Activated CD8-positive, alpha-beta memory T cell treated with anti-CD3 and anti-CD28 coated beads, Interleukin-2, amount 10 ng/mL, durations not matched to agents 7 days and 5 days (primary cell): ENCODE measurements at places on chromosomes 11 and 22.

DNA sequence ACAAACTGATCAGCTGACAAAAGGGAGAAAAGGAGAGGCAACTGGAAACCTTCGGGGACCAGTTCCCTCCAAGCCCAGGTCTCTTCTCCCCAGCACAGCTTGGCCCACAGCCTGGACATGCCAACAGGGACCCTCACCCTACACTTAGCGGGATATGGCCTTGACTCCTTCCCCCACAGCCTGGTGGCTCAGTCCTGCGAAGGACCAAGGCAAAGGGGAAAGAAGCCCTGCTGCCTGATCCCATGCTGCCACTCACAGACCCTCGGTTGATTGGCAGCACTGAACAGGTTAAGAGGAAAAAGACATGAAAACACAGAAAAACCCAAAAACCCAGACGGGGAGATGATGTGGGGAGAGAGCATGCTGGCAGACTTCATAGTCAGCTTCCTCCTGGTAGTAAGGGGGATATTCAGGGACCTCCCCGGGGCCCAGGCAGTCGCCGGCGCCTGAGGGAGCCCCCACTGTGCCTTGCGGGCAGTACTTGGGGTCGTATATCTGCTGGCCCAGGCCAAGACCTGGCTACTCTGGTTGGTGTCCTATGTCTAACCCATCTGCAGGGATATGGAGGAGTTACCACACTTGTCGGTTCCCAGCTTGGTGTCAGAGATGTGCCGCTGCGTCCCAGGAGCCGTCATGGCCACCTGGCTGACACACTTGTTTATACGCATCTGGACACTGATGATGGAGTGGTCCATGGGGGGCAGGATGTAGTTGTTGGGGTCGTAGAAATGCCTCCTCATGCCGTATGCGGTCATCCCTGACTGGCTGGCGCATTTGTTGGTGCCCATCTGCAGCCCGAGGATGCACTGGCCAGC, 34.2 kb upstream of the HORMAD2 start:
- no peak overlapping the region for H3K27ac ChIP-seq
- peaks cover 8% of the 10 kb centered on the region for H3K27me3 ChIP-seq
- H3K4me1 ChIP-seq = peaks cover 11% of the 10 kb centered on the region
- no peak for DNase-seq
- H3K4me3 ChIP-seq = no peak overlapping the region

- no peaks in the 10 kb centered on the region for H3K36me3 ChIP-seq
- H3K27me3 ChIP-seq = no peaks in the 10 kb centered on the region
- H3K4me3 ChIP-seq = no peak overlapping the region
Measured at GRCh38 chr11:17744151-17744940, 9.8 kb downstream of the KCNC1 start.

- H3K4me1 ChIP-seq = no peaks in the 10 kb centered on the region
- DNase-seq = no peak
- H3K4me3 ChIP-seq = no peak overlapping the region
- H3K27ac ChIP-seq = no peak overlapping the region
Measured at GRCh38 chr11:11439591-11439990, 86.5 kb upstream of the CSNK2A3 start.

DNA sequence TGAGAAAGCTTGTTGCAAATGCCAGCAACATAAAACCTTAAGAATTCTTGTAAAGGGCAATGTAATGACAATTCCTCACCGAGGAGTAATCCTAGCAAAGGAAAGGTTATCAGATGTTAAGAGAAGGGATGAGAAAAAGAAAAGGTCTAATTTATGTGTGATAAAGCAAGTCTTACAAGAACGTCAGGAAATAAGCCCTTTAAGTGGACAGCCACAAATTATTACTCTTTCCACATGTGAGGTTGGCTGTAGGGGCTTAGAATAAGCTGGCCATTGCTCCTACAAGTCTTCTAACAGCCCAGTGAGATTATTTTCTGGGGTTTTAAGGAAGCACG, 9.3 kb downstream of the LAYN start:
- no peak for DNase-seq
- no peaks in the 10 kb centered on the region for H3K4me1 ChIP-seq
- H3K36me3 ChIP-seq = no peaks in the 10 kb centered on the region
- H3K27me3 ChIP-seq = peaks cover 51% of the 10 kb centered on the region
- H3K27ac ChIP-seq = no peak overlapping the region

- H3K4me1 ChIP-seq = no peaks in the 10 kb centered on the region
- H3K36me3 ChIP-seq = no peaks in the 10 kb centered on the region
- H3K27me3 ChIP-seq = no peaks in the 10 kb centered on the region
- no peak for DNase-seq
Measured at GRCh38 chr11:70504246-70505020, 106.1 kb downstream of the CTTN start.

- DNase-seq = peak; percentile 87
- H3K36me3 ChIP-seq = no peaks in the 10 kb centered on the region
- H3K27ac ChIP-seq = peak within 1 kb of the TSS; percentile 86
- no peaks in the 10 kb centered on the region for H3K27me3 ChIP-seq
- peaks cover 30% of the 10 kb centered on the region for H3K4me1 ChIP-seq
Measured at GRCh38 chr22:21982338-21982965, at the start of gene TOP3B. Gene TOP3B, minus strand, starts transcription at chr22:21982787. Its CDS starts 7,078 bp downstream, at chr22:21975709.

- H3K4me3 ChIP-seq = no peak overlapping the region
- DNase-seq = no peak
- H3K4me1 ChIP-seq = peaks cover 5% of the 10 kb centered on the region
- H3K27me3 ChIP-seq = peaks cover 22% of the 10 kb centered on the region
- no peaks in the 10 kb centered on the region for H3K36me3 ChIP-seq
Measured at GRCh38 chr11:117595440-117595839, 201.6 kb downstream of the DSCAML1 start.

- peak overlapping the region; percentile 43 for H3K4me3 ChIP-seq
- H3K27me3 ChIP-seq = no peaks in the 10 kb centered on the region
- no peak for DNase-seq
- peaks cover 90% of the 10 kb centered on the region for H3K36me3 ChIP-seq
- peaks cover 99% of the 10 kb centered on the region for H3K4me1 ChIP-seq
Measured at GRCh38 chr22:37234736-37235711, 9.0 kb downstream of the RAC2 start.

GRCh38 chr11:60184824-60185511, 2.1 kb upstream of the MS4A6A start:
- H3K27ac ChIP-seq = no peak overlapping the region
- DNase-seq = no peak
- H3K36me3 ChIP-seq = no peaks in the 10 kb centered on the region

- H3K36me3 ChIP-seq = peaks cover 14% of the 10 kb centered on the region
- H3K27me3 ChIP-seq = no peaks in the 10 kb centered on the region
- H3K4me3 ChIP-seq = peak overlapping the region; percentile 75
- peaks cover 66% of the 10 kb centered on the region for H3K4me1 ChIP-seq
Measured at GRCh38 chr22:45318558-45319323, 9.0 kb downstream of the FAM118A start.

DNA sequence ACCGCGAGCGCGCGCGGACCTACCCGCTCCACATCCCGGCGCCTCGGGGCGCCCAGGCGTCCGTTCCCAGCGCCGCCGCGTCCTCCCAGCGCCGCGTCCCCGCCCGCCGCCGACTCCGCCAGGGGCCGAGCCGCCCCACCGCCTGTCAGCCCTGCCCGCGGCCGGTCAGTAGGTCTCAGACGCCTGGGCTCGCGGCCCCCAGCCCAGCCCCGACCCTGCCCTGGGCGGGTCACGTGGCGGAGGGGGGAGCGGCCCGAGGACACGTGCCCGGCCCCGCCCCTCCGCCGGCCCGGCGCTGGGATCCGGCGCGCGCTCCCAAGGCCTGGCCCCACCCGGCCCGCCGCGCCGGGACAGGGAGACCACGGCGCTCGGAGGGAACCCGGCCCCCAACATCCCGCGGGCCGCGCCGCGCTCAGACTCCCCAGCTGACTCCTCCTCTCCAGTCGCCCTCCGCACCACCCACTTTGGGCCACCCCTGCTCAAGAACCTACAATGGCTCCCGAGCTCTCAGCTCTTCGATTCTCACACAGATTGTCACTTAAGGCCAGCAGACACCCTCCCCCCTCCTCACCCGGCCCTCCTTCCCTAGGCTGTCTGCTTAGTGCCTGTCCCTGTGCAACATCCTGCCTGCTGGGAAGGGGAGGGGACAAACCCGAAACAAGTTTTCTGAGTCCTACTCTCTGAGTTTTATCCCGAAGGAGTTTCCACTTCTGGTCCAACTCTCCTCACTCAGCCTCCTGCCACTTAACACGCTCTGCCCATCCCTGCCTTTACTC, at the start of gene RAB3IL1:
Gene RAB3IL1, minus strand, starts transcription at position 233 of the 776 bp plus-strand sequence. Its CDS starts 199 bp downstream, at position 34.
- no peaks in the 10 kb centered on the region for H3K36me3 ChIP-seq
- peak within 1 kb of the TSS; percentile 46 for H3K4me3 ChIP-seq
- peaks cover 5% of the 10 kb centered on the region for H3K4me1 ChIP-seq
- peaks cover 48% of the 10 kb centered on the region for H3K27me3 ChIP-seq
- H3K27ac ChIP-seq = no peak within 1 kb of the TSS

DNA sequence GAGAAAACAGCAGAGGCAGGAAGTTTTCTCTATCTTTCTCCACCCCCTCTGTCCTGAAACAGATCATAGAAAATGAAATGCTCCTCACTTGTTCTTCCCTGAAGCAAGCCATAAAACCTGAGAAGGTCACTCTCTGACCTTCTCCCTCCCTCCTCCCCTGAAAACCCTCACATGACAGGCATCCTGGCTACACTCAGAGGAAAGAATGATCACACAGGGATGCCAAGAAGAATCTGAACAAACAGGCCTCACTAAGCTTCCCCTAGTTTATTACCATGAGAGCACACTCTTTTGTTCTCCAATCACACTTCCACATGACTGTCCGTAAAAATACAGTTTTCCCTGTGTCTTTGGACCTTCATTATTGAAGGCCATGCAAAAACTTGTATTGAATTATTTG, 300.1 kb downstream of the BUD13 start:
- H3K4me1 ChIP-seq = no peaks in the 10 kb centered on the region
- no peak overlapping the region for H3K4me3 ChIP-seq
- no peaks in the 10 kb centered on the region for H3K36me3 ChIP-seq
- DNase-seq = no peak

DNA sequence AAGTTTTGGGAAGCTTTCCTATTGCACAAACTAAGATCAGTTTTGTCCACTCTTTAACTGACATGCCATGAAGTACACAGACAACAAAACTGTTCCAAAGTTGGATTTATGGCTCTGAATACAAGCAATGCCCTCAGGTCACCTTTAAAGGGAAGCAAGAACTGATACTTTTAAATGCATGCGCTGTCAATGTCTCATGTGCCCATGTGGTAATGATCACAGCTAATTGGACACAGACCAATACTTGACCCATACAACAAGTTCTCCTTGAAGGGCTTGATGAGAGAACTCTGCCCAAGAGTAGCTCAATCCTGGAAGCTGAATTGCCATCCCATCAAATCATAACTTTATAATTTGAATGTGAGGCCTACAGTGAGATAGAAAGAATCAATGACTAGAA, 624.9 kb downstream of the ETS1 start:
- H3K27me3 ChIP-seq = peaks cover 9% of the 10 kb centered on the region
- H3K4me3 ChIP-seq = no peak overlapping the region
- H3K27ac ChIP-seq = no peak overlapping the region

DNA sequence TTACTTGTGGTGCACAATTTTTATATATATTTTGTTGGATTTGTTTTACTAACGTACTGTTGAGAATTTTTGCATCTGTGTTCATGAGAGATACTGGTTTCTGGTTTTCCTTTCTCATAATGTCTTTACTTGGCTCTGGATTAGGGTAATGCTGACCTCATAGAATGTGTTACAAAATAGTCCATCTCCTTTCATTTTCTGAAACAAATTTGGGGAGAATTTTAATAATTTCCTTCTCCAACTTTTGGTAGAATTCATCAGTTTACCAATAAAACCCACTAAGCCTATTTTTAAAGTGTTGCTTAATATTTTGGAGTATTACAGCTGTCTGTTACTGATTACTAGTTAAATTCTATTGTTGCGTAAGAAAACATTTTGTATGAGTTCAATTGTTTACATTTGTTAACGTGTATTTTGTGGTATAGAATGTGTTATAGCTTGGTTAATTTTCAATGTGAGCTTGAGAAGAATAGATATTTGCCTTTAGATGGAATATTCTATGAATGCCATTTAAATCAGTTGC, 11.5 kb downstream of the TRIM22 start:
- H3K4me3 ChIP-seq = no peak overlapping the region
- DNase-seq = no peak
- no peak overlapping the region for H3K27ac ChIP-seq
- peaks cover 42% of the 10 kb centered on the region for H3K4me1 ChIP-seq
- peaks cover 78% of the 10 kb centered on the region for H3K36me3 ChIP-seq

- H3K4me1 ChIP-seq = peaks cover 13% of the 10 kb centered on the region
- no peaks in the 10 kb centered on the region for H3K36me3 ChIP-seq
- H3K27ac ChIP-seq = no peak overlapping the region
- H3K27me3 ChIP-seq = no peaks in the 10 kb centered on the region
- H3K4me3 ChIP-seq = no peak overlapping the region
- no peak for DNase-seq
Measured at GRCh38 chr11:66851698-66852465, 5.0 kb upstream of the LRFN4 start.

GRCh38 chr11:120517390-120517761, 5.8 kb downstream of the GRIK4 start:
- H3K27ac ChIP-seq = no peak overlapping the region
- no peak for DNase-seq
- H3K4me1 ChIP-seq = no peaks in the 10 kb centered on the region
- H3K36me3 ChIP-seq = no peaks in the 10 kb centered on the region
- H3K4me3 ChIP-seq = no peak overlapping the region

GRCh38 chr11:61923166-61924063, 6.0 kb upstream of the RAB3IL1 start:
- peaks cover 26% of the 10 kb centered on the region for H3K27me3 ChIP-seq
- DNase-seq = no peak
- no peak overlapping the region for H3K27ac ChIP-seq
- H3K4me1 ChIP-seq = no peaks in the 10 kb centered on the region
- no peaks in the 10 kb centered on the region for H3K36me3 ChIP-seq

- H3K27me3 ChIP-seq = no peaks in the 10 kb centered on the region
- H3K36me3 ChIP-seq = no peaks in the 10 kb centered on the region
- H3K4me3 ChIP-seq = no peak overlapping the region
- no peak overlapping the region for H3K27ac ChIP-seq
- DNase-seq = no peak
Measured at GRCh38 chr11:8714622-8715225, 32.1 kb downstream of the RPL27A start.

DNA sequence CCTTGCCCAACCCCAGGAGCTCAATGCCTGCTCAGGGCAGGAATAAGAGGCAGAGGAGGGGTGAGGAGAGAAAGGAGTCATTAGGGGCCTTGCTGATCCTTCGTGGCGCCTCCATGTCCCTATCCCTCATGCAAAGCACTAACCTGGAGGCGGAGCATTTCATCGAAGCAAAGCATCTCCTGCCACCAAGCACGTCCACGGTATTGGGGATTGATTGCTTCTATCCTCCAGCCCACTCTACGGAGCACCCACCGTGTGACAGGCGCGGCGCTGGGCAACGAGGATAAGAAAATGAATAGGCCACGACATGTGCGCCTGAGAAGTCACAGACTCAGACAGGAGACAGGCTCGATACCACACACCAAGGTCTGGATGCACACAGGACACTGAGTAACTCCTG, 67.0 kb downstream of the IGLL1 start:
- no peak overlapping the region for H3K27ac ChIP-seq
- DNase-seq = no peak
- H3K4me3 ChIP-seq = no peak overlapping the region
- no peaks in the 10 kb centered on the region for H3K4me1 ChIP-seq
